Femur (tissue), 1 donor: ENCODE measurements at places on chromosomes 11 and 22.

DNA sequence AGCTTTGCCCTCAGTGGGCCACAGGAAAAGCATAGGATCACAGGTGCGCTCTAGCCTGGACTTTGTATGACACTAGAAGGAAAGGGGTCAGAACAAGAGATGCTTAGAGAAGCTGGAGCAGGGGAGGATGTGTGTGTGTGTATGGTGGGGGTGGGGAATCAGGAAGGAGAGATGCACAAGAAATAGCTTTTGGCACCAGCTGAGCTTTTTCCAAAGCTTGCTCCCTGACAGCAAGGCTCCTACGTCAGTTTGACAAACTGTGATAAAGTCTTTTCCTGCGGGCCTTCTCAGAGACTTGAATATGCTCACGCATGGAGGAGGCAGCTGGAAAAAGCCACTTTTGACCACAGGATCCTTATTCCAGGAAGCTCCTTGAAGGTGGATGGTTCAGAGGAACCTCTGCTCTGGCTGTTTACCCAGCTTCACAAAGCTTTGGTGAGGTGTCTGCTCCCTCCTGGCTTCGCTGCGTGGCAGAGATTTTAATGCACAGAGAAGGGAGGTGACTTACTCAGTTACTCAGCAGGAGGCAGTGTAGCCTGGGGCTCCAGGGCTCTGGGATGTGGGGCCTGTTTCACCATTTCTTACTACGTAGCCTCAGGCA is 3.9 kb downstream of the CDC42EP1 start:
- no peak for DNase-seq

DNA sequence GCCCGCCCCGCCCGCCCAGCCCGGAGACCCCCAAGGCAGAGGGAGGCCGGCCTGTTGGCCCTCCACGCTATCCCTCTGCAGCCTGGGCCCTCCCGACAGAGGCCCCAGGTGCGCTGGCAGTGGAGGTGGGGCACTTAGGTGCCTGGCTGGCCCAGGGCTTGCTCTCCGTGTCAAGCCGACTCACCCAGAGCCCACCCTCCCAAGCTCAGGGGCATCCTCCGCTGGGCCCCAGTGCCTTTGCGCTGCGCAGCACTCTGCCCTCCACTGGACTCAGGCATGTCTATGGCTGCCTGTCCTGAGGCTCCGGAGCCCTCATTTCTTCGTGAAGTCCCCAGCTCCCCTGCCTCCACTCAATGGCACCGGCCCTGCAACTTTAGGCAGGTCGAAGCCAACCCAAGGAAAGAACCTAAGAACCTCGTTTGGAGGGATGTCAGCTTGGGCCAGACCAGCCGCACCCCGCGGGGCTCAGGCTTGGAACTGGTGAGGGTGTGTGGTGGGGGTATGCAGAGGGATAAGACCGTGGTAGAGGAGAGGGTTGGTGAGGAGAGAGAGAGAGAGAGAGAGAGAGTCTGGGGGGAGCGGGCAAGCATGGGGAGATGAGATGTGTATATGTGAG is 6.1 kb downstream of the SMIM45 start:
- DNase-seq, result no peak

DNA sequence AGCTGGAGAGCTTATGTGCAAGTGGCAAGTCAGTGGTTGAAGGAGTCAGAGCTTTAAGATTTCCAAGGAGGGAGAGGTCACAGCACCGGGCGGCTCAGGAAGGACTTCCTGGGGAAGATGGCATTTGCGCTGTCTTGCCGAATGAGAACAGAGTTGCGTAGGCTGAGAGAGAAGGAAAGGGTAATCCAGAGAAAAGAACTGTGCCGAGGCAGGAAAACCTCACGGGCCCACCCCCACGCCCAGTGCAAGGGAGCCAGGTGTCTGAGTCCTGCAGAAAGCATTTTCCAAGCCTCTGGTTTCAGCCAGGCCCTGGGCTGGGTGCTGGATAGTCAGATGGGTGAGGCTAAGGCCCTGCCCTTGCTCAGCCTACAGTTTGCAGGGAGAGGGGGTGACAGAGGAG is 3.2 kb upstream of the AP1B1 start:
- DNase-seq, result no peak

GRCh38 chr11:108278546-108278945 is 55.7 kb downstream of the ATM start:
- DNase-seq, result no peak

DNA sequence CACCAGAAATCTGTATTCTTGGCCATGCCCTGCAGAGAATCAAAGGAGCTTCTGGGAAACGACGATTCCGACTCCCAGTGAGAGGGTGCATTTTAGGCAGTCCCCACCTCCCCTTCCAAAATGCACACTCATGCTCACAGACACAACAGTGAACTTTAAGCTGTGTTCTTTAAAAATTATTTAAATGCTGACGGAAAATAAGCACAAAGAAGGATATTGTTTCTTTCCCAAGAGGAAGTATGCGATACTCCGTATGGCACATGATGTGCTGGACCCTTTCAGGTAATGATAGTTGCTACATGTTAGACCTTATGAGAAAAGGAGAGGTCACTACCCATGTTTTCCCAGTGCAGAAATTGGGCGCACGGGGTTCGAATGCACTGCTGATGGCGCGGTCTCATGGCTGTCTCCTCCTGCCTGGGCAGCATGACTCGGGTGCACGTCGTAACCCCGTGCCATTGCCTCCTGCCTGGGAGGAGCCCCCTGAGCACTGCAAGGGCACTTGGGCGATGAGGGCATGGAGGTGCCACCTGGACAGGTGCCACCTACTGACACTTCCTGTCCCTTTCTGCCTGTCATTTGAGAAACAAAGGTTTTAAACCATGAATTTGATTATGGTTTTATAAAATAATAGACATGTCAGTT is 63.9 kb upstream of the CTTN start:
- DNase-seq, result no peak

DNA sequence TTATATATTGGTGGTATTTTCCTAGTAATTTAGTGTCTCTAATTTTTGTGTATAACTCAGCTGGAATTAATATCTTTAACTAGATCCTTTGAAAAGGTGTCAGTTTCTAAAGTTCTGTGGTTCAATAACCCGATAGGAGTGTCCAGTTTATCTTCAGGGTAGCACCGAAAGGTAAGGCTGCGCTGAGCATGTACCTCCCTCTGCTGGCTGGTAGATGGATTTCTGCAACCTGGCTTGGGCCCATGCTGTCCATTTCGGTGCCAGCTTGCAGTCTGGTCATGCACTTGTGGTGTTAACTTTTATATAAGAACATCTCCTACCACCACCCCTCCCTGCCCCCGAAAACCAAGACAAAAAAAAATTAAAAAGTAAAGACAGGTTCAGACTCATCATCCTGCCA is 24.7 kb downstream of the EXT2 start:
- no peak for DNase-seq

DNA sequence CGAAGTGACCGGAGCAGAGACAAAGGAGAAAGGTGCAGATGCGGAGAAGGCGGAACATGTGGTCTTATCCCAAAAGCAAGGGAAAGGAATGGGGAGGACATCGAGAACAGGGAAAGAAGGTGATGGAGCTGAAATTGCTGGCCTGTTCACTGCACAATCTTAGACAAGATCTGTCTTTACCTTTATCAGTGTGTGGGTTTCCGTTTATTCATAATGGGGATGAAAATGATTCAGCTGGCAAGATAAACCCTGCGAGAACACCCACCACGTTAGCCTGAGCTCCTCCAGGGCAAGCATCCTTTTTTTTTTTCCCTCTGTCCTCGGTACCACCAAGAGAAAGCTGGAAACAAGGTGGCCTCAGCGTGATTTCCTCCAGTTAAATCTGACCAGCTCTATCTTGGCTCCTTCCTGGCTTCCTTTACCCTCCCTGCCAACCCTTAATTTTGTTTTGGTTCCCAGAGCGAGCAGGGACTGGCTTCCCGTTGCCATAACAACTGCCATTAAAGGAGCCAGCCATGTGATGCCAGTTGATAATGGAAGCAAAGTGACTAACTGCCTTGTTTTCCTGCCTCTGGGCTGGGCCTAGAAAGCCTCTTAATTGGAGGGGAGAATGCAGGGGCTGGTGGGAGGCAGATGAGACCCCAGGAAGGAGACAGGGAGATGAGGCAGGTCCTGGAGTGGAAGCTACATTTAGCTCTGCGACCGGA is 4.2 kb downstream of the SGSM1 start:
- no peak for DNase-seq

DNA sequence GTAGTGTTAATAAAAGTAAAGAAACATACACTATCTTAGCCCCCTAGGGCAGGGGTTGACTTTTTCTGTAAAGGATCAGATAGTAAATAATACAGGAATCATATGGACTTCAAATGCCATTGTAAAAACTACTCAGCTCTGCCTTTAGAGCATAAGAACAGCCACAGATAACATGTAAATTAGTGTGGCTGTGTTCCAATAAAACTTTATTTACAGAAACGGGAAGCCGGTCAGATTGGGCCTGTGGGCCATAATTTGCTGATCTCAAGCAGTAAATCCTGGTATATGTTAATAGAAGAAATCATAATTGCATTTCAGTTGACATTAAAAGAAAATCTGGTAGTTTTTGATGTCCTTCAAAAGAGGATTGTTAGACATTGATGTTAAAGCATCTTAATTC is 76.5 kb downstream of the ZC3H12C start:
- DNase-seq, result no peak

- DNase-seq, result no peak
Observed at GRCh38 chr11:124879493-124880289, 14.5 kb downstream of the ROBO3 start.

- DNase-seq, result no peak
Observed at GRCh38 chr11:45676522-45677095, 11.2 kb upstream of the CHST1 start.

DNA sequence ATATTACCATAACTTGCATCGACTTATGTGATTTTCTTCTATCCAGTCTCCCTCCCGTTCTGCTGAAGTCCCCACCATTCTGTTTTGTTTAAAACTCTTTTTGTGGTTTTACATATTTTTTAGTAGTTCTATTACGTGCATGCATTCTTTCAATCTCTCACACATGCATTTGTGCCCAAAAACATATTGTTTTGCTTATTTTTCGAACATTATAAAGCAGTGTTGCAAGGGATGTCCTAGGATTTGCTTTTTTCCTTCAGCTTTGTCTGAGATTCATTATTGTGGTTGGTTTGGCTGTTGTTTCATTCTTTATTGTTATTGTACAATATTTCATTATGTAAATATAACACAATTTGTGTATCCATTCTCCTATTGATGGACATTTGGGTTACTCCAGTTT is 235.7 kb downstream of the DYNC2H1 start:
- no peak for DNase-seq

GRCh38 chr11:45918962-45919675 is 1.4 kb upstream of the PEX16 start:
- DNase-seq, result peak; percentile 30

DNA sequence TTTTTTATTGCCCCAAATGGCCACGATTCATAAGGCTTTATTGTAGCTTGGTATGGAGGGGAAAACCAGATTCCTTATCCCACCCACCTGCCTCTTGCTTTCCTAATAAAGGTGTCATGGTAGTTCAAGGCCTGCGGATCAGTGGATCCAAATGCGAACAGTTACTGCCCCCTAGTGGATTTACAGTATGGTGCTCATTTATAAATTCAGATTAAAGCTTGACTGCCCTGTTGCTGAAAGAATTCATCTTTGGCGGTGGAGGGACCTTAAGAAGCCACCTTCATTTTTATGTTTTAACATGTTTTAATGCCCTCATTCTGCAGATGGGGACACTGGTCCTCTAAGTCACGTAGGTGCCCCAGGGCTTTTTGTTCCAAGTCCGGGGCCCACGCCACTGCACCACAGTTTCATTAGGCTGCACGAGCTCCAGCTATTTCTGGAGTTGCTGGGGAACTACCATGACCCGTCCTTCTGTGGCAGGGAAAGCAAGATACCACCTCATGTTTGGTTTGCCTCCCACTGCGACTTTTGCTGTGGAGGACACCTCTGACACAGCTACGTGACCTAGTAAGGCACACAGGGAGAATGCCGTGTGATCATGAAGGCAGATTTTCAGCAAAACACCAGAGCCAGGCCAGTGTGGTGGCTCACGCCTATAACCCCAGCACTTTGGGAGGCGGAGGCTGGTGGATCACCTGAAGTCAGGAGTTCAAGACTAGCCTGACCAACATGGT is 15.6 kb upstream of the INCENP start:
- no peak for DNase-seq

GRCh38 chr11:27277843-27278242 is 85.2 kb downstream of the CCDC34 start:
- peak; percentile 35 for DNase-seq

DNA sequence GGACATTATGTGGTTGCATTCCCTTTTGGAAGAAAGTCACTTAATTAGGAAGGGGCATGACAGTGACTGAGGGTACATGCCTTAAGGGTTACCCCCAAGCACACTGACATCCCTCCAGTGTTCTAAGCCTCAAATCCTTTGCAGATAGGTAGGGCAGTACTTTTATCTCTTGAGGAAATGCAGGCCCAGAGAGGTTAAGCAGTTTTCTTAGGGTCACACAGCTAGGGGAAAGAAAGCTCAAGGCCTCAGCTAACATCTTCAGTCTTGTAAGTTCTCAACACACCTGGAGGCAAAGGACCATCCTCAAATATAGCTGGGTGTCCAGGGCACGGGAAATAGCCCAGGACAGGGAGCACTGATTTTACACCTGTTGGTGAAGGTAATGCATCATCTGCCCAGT is 31.6 kb downstream of the KIAA1671 start:
- DNase-seq, result no peak

DNA sequence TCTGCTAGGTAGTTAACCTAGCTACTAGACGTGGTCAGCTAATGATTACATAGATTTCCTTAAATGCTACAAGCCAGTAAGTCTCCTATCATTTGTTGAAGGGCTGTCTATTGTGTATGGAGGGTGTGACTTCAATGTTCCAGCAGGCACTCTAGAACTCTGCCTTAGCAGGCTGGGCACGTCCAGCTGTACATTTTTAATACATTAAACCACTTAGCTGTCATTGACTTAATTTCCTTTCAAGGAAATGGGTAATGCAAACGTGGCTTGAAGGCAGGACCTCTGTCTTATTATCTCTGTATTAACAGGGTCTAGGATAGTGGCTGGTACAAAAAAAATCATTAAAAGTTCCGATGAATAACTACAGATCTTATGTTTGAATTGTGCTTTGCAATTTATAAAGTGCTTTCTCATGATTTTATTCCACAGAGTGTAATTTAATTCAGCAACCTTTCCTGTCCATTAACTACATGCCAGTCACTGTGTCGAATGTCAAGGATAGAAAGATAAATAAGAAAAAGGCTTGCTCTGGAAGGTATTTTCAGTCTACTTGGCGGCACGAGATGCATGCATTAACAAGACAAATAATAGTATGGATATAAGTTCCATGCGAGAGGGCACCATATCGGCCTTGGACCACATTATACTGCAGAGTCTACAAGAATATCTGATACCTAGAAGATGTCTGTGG is 60.3 kb downstream of the APOL3 start:
- no peak for DNase-seq

DNA sequence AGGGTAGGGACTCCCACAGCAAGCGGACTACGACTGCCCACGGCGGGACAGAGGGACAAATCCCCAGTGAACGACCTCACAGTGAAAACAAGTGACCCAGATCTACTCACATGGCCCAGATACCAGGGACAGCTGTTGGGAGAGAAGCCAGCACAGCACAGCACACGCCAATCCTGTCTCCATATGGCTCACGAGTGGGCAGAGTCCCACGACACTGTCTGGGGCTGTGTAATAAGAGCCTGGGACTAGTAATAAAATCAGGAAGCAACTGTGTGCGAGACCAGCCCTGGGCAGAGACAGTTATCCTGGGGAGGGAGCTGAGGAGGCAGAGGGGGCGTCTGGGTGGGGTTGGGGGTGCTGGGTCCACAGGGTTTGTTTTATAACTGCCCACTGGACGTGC is 385.0 kb downstream of the CTTN start:
- peak; percentile 29 for DNase-seq

GRCh38 chr11:11210446-11210845 is 142.6 kb downstream of the CSNK2A3 start:
- no peak for DNase-seq

GRCh38 chr22:46122511-46122971 is 27.8 kb upstream of the PPARA start:
- DNase-seq, result peak; percentile 84
